ENCODE measurements at places on chromosomes 1 and 21.

DNA sequence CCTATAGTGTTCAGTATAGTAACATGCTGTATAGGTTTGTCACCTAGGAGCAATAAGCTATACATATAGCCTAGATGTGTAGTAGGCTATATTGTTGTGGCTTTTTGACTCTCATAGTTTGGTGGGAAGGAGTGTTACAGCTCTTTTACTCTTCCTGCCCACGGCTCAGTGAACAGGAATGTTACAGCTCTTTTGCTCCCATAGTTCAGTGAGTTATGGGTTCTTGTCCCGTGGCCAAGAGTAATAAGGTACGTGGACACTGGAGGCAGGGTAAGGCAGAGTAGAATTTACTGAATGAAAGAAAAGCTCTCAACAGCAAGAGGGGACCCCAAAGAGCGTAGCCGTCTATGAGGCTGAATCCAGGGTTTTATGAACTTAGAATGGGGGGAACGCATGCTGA, 734.3 kb downstream of the ADGRL2 start:
- no peak for DNase-seq

- no peak for DNase-seq
Observed at GRCh38 chr21:14099570-14099969, 111.2 kb downstream of the LIPI start.

- DNase-seq, result no peak
Observed at GRCh38 chr1:213484333-213484732, 433.3 kb downstream of the RPS6KC1 start.

DNA sequence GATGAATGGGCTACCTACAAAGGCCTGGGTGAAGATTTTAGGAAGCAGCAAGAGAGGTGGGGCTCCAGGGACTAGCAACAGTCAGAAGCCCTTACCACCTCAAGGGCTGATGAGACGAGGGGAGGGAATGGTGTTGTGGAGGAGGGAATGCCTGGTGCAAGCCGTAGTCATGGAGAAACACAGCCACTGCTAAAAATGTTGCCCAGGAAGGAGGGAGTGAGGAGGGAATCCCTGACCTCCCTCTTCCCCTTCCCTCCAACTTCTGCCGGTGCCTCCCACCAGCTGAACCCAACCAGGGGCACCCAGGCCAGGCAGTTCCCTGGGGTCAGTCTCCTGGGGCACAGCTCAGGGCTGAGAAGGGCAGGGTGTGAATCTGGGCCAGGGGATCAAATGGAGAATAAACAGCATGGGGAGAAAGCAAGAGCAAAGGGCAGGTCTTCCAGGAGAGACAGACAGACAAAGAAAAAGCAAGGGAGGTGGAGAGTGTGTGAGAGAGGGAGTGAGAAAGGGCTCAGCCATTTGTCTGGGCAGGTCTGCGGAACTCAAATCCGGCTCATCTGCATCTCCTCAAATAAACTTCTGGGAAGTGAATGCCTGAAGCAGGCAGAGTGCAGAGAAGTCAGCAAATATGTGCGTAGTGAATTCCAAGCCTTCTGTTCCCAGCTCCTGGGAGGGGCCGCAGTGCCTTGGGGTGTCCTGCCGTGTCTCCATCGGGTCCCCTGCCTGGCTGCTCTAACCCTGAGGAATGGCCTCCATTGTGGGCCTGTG, 27.1 kb upstream of the POU3F1 start:
- DNase-seq, result no peak

- DNase-seq, result no peak
Observed at GRCh38 chr21:37453350-37453749, 86.8 kb downstream of the DYRK1A start.

DNA sequence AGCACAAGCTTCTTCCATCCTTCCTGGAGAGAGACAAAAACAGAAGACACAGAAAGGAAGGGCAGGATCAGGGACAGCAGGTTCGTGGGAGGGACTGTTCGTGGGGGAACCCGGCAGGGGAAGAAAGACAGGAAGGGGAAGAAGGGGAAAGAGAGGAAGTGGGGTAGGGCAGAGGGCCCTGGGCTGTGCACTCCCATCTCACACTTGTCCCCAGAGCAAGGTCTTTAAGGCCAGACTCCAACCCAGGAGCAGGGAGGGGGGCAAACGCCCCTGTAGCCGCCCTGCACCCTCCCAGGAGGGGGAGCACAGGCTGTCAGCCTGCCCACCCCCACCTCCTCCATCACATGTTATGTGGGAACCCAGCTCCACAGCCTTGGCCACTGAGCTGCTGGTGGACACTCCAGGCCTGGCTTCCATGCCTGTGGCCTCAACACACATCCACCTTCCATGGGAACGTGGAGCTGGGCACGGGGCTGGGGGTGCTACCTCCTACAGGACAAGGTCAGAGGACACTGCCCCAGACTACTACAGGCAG, 9.3 kb downstream of the SLC19A1 start:
- peak; percentile 49 for DNase-seq

DNA sequence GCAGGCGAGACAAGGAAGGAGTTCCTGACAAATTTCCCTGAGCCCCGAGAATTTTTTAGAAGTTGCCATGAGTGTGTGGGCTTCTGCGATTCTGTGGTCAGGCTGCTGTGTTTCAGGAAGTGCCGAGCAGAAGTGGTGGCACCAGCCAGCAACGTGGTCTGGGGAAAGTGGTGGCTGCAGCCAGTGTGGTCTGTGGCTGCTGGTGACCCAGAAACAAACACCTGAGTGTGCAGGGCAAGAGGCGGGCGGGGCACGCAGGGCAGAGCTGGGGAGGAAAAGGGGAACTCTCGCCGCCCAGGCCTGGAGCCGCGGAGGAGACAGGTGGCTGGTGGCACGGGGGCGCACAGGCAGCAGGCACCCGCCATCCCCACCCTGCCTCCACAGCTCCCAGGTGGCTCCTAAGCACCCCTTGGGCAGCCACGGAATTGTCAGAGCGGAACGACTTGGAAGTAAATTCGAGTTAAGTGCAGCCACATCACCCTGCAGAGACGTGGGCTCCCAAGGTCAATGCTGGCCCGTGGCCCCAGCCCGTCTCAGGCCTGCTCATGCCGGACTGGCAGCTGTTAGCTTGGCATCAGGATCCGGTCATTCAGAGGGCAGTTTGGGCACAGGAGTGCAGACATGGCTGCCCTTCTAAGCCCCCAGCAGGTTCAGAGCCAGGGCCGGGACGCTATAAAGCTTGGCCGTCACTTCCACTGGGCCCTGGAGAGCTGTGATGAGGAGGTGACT, 25.1 kb downstream of the PRDM16 start:
- no peak for DNase-seq

GRCh38 chr1:47317841-47318240, 3.9 kb upstream of the STIL start:
- no peak for DNase-seq

- no peak for DNase-seq
Observed at GRCh38 chr1:12057940-12058687, 5.0 kb upstream of the TNFRSF8 start.

DNA sequence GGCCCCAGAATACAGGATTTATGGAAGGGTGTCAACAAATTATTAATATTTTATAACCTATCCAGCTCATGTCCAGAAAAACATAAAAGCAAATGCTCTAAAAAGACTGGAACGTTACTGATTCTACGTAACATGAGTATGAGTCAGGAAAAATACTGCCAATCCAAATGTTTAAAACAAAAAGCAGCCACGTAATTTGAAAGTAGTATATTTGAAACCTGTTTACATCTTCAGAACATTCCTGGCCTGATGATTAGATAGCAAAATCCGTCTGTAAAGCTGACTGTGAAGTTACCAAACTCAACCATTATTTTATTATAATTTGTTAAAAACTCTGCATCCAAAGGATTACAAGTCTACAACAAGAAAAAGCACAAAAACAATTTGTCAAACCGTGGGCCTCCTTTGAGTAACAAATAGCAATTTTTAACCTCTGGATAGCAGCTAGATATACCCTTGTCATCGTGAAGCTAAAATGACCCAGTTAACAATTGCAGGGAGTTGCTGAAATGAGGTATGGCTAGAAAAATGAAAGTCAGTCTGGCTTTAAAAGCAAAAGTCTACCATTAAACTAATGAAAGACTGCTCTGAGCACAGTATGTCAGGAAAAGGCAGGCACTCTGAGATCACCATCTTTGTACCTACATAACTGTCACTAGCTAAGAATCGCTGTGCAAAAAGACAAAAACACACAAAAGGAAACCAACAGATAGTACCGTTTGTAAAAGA, 1.2 kb downstream of the UBR4 start:
- no peak for DNase-seq

GRCh38 chr1:6667139-6667538, 34.5 kb downstream of the DNAJC11 start:
- no peak for DNase-seq

- DNase-seq, result no peak
Observed at GRCh38 chr1:9443913-9444445, 95.3 kb upstream of the SLC25A33 start.

DNA sequence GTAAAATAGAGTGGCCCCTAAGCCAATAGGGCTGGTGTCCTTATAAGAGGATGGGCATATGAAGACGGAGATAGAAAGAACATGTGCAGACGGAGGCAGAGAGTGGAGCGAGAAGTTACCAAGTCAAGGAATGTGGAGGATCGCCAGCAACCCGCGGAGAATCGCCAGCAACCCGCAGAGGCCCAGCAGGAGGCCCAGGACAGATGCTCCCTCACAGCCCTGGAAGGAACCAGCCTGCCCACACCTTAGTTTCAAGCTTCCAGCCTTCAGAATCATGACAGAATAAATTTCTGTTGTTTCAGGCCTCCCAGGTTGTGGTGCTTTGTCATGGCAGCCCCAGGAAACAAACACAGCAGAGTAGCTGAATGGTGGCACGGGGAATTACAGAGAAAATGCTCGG, 9.6 kb downstream of the CLDN14 start:
- no peak for DNase-seq

DNA sequence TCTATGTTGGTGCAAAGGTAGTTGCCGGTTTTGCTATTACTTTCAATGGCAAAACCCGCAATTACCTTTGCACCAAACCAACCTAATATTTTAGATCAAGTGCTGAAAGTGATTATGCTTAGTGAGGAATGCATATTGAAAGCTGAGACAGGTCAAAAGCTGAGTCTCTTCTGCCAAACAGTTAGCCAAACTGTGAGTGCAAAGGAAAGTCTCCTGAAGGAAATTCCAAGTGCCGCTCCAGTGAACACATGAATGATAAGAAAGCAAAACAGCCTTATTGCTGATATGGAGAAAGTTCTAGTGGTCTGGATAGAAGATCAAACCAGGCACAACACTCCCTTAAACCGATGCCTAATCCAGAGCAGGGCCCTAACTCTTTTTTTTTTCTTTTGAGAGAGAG, 83.1 kb upstream of the ERRFI1 start:
- DNase-seq, result no peak
